AG20443 (cell line): ENCODE measurements at places on chromosomes 4 and X.

DNA sequence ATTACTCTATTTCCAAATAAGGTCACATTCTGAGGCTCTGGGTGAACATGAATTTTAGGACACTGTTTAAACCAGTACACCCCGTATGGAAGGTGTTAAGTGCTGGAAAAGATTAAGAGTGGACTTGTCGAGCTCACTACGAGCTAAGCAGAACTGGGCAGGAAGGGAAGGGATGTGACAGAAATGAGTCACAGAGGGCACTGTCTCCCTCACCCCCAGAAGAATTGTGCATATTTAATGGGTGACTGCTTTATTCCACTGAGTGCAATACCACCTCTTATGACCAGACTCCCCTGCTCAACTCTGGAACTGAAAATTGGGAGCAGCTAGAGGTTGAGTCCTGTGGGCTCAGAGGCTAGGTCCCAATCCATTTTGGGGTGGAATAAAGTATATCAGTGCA, 187.4 kb upstream of the RPS6KA3 start:
- peak; percentile 16 for DNase-seq

DNA sequence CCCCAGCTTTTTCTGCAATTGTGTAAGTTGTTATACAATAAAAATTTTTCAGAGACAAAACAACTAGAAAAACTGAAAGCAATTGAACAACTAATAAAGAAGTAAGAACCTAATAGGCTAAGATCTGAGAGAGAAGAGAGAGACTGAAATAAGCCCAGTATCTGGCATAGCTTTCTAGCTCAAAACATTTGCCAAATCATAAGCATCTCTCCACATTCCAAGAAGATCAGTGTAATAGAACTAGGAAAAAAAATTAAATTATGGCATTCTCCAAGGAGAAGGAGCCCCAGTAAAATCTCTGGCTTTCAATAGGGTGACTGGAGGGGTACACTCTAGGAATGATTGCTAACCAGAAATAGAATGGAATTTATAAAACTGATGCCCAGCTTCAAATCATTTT, 19.0 kb upstream of the PPP3CA start:
- peak; percentile 34 for DNase-seq

GRCh38 chr4:154435895-154436294, 55.7 kb downstream of the DCHS2 start:
- no peak for DNase-seq

GRCh38 chrX:141960578-141960977, 56.9 kb downstream of the MAGEC1 start:
- DNase-seq: no peak

DNA sequence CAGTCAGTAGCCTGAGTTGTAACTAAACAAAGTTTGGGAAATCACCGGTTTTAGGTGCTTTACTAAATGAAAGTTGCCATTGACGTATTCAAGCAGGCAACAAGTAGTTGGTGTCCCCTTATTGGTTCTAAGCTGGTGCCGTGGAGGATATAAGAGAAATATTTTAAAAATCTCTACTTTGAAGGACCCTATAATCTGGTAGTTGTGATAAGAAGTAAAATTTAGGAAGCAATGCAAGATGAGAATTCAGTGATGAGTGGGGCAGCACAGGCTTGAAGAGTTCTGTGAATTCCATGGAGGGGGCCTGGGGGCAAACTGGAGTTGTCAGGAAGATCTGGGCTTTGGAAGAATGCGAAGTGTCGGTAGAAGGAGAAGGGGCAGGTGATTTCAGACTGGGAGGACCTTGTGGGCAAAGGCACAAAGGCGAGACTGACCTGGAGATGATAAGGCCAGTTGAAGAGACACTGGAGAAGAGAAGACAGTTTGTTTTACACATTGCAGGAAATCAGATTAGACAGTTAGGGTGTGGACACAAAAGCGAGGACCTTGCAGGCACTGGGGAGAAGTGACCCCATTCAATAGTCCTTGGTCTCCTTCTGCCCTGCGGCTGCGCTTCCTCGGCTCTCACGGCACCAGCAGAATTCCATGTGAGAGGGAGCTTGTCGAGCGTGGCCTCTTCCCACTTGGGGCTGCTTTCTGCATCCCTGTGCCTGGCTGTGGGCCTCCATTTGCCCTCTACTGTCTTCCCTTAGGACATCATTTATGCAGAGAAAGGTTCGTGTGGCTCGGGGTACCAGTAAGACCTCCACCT, 1.3 kb downstream of the RHOH start:
- no peak for DNase-seq

DNA sequence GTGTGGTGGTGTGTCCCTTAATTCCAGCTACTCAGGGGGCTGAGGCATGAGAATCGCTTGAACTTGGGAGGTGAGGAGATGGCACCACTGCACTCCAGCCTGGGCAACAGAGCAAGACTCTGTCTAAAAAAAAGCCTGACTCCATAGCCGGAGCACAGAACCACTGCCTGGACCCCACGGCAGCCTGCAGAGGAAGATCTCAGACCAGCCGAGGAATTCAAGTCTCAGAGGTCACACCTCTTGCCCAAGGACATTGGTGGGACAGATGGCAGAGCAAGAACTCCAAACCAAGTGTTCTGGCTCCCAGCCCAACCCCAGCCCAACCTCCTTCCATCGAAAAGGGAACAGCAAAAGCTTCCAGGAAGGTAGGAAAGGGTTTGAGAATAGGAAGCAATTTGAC, 70.8 kb downstream of the SMIM20 start:
- DNase-seq: no peak

- no peak for DNase-seq
These were observed 104.2 kb downstream of the KLHL8 start for GRCh38 chr4:87116231-87116630.

GRCh38 chr4:127810551-127810950, 28.4 kb downstream of the HSPA4L start:
- no peak for DNase-seq

DNA sequence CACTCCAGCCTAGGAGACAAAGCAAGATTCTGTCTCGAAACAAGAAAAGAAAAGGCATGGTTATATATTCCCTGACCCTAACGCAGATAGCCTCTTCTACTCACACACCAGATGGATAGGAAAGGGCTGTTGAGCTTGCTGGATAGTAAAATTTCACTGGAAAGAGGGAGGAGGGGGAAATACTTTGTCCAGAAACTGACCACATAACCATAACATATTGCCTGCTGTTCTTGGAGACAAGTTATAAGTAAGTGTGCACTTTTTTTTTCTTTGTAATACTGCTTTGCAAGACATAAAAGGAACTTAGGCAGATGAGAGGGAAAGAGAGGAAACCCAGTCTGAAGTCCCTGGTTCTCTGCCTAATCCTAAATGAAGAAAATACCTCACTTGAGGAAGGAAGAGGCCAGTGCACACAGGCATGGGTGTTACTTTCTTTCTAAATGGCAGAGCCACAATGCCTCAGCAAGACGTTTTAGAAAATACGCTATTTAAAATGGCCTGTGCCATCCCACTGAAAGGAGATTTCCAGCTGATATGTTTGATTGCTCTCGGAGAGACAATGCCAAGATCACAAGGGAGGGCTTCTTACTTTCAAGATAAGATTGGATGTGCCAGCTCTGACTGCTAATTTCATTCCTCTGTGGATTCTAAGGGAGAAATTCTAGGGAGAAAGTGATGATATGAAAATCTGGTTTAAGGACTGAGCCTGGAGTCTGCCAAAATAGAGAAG, 140.6 kb downstream of the DCTD start:
- no peak for DNase-seq
